ENCODE measurements at places on chromosomes 4 and X.
A peak's percentile ranks its signal among the peaks of the same experiment; 100 is the strongest.

GRCh38 chr4:826508-827208, 729 bp upstream of the CPLX1 start:
- DNase-seq = no peak

GRCh38 chr4:147096667-147097604, 151.3 kb upstream of the TTC29 start:
- peak; percentile 54 for DNase-seq

DNA sequence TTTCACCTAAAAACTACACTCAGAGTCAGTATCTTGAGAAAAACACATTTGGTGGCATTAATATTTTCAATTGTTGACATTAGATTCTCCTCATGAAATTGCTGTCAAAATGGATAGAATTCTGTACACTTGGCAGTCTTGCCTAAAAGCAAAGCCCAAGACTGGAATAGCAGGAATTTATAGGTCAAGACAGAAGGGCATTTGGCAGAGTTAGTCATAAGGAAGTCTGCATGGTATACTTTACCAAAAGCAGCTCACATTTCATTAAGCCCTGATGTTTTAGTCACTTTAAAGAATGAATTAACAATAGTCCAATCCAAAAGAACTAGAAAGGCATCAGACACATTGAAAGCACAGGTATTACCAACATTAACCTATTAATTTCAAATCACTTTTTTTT, 7.1 kb downstream of the CCDC160 start:
- DNase-seq = peak; percentile 65

DNA sequence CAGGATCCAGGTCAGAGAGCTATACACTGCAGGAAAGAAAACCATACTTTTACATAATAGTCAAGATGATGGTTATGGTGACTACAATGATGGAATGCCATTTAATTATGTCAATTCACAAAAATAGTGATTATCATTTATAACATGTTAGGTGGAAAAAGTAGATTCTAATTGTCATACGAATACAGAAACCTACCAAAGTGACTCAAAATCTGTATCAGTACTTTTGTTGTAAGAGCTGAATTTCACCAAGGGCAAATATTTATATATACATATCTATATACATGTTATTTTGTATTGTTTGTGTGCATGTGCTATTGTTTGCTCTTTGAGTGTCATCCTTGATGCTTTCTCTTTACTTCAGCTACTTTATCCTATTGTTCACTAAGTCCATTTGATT, 485.4 kb downstream of the INPP4B start:
- DNase-seq = no peak

DNA sequence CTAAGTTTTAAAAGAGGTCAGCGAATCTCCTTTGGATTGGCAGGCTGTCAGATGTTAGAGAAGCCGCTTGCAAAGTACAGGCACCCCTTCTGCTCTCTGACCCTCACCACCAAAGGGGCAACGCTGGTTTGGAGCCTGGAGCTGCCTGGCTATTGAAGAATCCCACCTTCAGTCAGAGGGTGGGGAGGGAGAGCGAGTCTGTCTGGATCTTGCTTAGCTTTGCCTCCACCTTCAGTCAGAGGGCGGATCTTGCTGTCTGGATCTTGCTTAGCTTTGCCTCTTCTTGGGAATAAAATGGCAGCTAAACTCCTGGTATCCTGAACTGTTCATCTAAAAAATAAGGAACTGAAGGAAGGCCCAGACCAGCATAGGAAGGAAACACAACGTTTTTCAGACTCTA, 7.3 kb downstream of the CCDC110 start:
- no peak for DNase-seq
